ENCODE measurements at places on chromosomes 11 and 22.

- no peak for DNase-seq
Observed at GRCh38 chr11:19436932-19437331, 196.2 kb upstream of the E2F8 start.

DNA sequence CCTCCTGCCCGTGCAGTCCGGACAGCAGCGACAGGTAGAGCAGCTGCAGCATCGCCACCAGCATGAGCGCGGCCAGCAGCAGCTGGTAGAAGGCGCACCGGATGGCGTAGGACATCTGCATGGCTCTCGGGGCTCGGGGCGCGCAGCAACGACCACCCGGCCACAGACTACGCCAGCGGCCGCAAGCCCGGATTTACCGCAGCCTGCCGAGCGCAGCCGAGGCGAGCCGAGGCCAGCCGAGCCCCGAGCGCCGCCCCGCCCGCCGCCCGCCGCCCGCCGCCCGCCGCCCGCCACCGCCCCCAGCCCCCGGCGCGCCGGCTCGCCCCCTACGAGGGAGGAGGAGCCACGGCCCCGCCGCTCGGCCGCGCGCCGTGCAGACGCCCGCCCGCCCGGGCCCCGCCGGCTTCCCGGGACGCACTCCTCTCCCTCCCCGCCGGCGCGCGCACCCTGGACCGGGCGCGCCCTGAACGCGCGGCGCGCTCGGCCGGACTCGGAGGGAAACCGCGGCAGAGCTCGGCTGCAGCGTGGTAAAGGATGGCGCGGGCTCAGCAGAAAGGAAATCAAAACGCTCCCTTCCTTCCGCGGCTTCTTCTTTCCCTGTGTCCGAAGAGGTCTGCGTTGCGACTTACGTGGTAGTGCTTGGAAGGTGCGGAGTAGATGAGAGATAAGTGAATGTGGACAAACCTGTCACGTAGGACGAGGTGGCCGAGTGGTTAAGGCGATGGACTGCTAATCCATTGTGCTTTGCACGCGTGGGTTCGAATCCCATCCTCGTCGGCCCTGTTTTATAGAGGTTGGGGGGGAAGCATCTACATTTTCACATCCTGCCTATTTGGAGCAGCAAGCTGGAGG lies at the start of gene B4GAT1:
Gene B4GAT1 (minus strand): TSS at position 205 of the 852 bp plus-strand sequence. CDS start 84 bp downstream, at position 121.
- no peak for DNase-seq

GRCh38 chr22:25359601-25360261 lies 140.3 kb downstream of the CRYBB2 start:
- DNase-seq: no peak

GRCh38 chr22:30767661-30768060 lies 73.0 kb downstream of the OSBP2 start:
- DNase-seq: no peak

DNA sequence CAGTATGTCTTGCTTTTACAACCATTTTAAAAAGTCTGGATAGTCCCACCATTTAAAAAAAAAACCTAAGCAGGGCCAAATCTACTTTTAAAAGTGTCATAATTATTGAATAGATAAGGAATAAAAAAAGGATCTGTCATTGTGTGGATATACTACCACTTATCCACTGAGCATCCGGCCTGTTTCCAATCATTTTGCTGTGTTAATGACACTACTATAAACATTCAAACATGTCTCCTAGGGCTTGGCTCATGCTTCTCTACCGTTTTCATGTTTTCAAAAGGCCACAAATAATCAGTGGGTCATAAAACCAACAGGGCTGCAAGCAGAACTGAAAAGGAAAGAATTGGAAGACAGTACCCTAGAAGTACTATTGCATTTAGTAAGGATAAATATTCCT lies 12.5 kb upstream of the C22orf39 start:
- DNase-seq: no peak

Data from left renal cortex interstitium (tissue), 4 donors.